HT1080 (cell line): ENCODE measurements at places on chromosomes 6 and 20.

DNA sequence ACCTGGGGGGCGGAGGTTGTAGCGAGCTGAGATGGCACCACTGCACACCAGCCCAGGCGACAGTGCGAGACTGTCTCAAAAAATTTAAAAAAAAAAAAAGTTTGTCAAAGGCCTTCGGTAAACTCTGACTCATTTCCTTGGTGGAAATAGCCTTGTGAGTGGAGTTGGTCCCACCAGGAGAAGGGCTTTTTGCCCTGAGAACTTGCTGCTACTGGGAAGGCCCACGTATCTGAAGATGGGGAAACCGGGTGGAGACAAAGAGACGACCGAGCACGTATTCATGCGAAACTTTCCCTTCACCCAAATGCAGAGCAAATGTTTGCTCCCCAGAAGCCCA is 51.7 kb downstream of the SLC22A23 start:
- no peak for DNase-seq

GRCh38 chr6:36944650-36945049 is 9.9 kb upstream of the PI16 start:
- DNase-seq, result no peak

DNA sequence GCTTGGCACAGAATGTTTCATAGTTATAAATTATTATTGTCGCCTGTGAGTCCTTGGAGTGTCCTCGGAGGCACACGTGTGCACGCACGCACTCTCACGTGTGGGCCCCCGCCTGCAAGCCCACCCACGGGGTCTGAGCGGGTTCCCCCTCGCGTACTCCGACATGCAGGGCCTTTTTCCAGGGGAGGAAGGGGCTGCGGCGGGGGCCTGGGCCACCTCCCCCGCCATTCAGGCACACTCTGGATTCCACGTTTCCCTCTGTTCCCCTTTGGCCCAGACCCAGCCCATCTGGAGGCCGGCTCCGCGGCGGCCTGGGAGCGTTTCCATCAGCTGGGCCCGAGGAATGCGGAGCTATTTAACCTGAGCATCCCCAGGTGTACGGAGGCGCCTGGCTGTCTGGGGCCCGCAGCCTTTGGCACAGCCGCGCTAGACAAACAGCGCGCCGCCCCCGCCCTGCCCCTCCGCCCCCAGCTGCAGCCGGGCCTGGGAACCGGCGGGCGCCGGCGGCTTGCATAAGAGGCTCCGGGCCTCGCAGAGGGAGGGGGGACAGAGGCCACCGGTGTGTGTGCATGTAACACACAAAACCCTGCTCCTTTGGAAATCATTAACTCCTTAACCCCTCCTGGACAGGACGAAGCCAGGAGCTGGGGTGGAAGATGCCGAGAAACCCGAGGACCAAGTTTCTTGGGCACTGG is 3.3 kb downstream of the ID1 start:
- peak; percentile 82 for DNase-seq

GRCh38 chr20:63498960-63499337 is at the start of gene EEF1A2:
Gene EEF1A2 (minus strand): TSS chr20:63499083. CDS start chr20:63497763, 1,320 bp downstream.
- DNase-seq, result no peak

- DNase-seq, result no peak
Observed at GRCh38 chr6:11975353-11975977, 36.6 kb upstream of the HIVEP1 start.

- peak; percentile 46 for DNase-seq
Observed at GRCh38 chr6:52647199-52647598, 23.7 kb upstream of the TMEM14A start.

DNA sequence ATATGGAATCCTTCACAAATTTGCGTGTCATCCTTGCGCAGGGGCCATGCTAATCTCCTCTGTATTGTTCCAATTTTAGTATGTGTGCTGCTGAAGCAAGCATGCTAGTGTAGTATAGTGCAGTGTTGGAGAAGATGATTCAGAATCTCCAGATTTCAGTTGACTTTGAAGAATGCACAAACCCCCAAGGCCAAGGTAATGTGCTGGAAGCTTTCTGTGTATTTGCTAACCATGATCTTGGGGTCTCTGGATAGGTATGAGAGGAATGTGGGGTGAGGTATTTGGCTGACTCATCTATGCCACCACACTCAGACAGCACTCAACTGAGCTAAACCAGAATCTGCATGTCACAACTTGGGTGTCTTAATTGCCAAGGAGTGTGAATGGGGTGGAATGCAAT is 42.6 kb upstream of the DEK start:
- DNase-seq, result peak; percentile 63
